ENCODE measurements at places on chromosomes 11 and 22. TPM values are rescaled to one million over a fixed set of nuclear protein-coding genes. Genes with fewer than 3 reads are reported as not detected.

GRCh38 chr11:119030029-119030328 is 698 bp downstream of the SLC37A4 start:
- DNase-seq: no peak

DNA sequence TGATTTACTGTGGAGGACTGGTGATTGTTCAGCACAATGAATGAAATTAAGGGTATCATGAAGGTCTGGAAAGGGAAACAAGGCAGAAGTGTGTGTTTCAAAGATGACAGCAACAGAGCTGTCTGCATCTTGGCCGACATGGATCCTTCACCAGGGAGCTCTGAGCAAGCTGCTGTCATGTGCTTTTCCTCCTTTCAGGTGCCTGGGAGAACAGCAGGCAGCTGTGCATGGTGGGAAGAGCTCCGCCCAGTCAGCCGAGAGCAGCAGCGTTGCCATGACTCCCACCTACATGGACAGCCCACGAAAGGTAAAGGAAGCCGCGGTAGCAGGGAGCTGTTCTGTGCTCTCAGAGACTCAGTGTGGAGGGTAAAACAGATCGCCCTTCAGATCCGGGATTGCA is 87.1 kb upstream of the YWHAH start:
- DNase-seq: no peak

IL17REL gene
- total RNA-seq: not detected

KLHL35 gene
- total RNA-seq: 3.3 TPM

PDGFD gene
- total RNA-seq: 2.0 TPM

SCARF2 gene
- 15.0 TPM for total RNA-seq

SLCO2B1 gene
- 0.14 TPM for total RNA-seq

CCDC188 gene
- not detected for total RNA-seq

BLID gene
- total RNA-seq: 1.9 TPM

CBX6 gene
- 43.5 TPM for total RNA-seq

- no peak for DNase-seq
Measured at GRCh38 chr11:122019908-122020694, 95.9 kb downstream of the BLID start.

DNA sequence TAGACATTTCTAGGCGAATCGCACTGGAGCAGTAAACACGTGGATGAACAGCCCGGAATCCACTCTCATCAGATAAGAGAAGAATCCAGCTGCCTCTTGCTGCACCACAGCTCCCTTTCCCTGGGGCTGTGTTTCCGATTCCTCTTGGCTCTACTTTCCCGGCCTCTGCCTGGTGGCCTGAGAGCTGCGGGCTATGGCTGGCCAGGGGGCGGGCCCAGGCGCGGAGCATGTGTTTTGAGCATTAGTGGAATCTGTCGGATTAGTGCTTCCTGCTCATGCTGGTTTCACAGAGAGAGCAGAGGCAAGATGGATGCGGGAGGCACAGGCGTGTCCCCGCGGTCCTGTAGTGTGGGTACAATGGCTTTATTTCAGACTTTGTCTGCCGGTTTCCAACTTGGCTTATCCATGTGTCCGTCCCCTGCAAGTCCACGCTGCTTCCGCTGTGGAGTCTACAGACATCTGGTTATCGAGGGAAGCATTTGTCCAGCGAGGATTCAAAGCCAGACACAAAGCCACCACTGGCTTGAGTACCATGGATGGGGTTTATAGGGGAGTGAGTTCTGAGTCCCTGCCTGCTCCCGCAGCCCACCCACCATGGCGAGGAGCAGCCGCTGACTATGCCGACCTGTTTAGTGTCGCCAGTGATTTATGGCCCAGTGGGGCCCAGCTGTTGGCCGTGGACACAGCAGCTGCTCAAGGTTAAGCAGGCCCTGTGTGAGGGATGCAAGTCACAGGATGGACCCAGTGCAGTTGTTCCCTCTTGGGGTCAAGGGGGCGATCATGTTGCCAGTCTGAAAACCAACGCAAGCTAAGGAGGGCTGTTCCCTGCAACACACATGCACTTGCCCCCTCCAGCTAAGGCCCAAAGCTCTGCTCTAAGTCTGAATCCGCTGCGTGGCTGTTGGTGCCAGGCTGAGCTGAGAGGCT is 43.3 kb upstream of the EP300 start:
- DNase-seq: no peak

NPAS4 gene
- total RNA-seq: not detected

GRCh38 chr11:63614136-63614671 is at the start of gene PLAAT3:
Gene PLAAT3, minus strand, starts transcription at chr11:63614433. Its CDS starts 419 bp downstream, at chr11:63614014.
- DNase-seq: no peak

- no peak for DNase-seq
Measured at GRCh38 chr11:92744929-92745585, 224.4 kb upstream of the MTNR1B start.

DNA sequence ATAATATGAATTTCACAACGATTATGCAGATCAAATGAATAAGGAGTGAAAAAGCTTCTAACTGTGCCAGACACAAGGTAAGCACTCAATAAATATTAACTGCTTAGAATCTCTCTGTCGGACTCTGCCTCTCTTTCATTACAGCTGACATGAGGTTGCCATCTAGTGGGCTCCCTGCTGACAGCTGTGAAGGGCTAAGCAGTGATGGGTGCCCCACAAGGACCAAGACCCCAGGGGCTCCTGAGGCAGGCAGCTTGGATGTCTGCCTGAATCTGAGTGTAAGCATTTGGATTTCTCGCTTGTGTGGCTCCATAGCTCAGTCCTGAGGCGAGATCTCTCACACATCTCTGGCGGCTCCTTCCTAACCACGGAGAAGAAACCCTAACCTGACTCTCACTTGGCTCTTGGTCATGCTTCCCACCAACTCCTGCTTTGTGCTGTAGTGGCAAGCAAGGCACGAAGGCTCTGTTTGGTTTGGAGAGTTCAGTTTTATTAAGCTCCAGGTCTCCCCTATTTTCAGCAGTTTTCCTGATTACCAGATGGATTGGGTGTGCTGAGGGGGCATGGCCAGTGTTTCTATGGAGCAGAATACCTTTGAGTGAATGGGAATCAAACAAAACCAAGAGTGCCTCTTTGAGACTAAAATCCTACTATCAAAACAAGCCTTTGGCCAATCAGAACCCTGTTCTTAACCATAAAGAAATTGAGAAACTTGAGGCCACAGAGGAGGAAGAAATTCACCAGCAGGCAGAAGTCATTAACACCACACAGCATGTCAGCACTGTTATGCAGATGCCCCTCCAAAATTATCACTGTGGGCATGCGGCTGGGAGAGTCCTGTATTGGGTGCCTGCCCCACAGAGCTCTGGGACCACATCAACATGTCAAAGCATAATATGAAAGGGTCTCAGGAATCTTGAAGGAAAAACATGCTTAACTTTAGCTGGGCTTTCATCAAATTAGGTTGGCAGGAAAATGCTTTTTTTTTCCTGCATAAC is 152.8 kb upstream of the NTM start:
- no peak for DNase-seq

GRCh38 chr11:119120639-119121007 is 757 bp upstream of the HINFP start:
- no peak for DNase-seq

DNA sequence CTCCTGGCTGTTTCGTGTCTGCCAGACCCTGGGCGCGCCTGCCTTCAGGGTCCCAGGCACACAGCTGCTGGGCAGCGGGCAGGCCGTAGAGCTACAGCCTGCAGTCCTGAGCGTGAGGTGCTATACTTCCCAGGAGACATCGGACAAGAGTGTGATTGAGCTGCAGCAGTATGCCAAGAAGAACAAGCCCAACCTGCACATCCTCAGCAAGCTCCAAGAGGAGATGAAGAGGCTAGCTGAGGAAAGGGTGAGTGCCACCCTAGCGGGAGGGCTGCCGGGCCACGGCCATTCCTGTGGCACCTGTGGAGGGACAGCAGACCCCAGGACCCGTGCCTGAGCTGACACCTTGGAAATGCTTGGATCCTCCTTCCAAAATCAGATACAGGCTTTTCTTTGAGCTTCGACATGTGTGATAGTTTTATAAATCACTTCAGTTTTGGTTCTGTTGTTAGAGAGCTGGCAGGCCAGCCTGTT is 7.1 kb upstream of the RANBP1 start:
- no peak for DNase-seq

GRCh38 chr11:2834503-2835273 is 50.9 kb downstream of the CDKN1C start:
- DNase-seq: no peak

- no peak for DNase-seq
Measured at GRCh38 chr11:91902312-91902711, 322.3 kb upstream of the FAT3 start.

BRSK2 gene
- total RNA-seq: 0.22 TPM

DNA sequence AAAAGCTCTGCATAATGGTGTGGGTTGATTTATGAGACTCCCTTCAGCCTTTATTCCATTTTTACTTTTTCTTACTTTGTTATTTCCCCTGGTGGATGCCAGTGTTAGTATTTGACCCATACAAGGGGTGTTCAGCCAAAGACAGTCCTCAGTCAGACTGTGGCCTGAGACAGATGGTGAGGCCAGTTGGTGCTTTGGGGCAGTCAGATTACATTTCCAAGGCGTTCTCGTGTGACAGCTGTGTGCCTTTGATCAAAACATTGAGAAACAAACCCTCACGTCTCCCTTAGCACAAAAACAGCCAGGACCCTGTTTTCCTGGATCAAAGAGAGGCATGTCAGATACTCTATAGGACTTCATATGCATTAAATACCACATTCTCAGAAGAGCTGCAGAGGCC is 31.3 kb upstream of the SLN start:
- no peak for DNase-seq

DNA sequence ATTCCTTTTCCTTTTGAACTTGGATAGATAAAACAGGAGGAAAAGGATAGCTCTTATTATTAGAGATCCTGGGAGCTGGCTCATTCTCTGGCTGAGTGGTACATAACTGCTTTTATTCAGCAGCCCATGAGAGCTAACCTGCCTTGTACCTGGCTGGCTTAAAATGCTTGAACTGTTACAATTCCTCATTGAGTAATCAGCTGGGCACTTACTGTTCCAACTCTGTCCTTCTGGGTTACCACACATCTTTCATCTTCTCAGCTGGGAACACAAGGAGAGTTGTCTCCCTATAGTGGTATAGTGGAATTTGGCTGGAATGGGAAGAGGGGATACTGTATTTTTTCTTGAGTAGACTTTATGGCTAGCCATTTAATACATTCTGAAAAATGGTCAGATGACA is 39.8 kb upstream of the SPTBN2 start:
- DNase-seq: no peak
